ENCODE measurements at places on chromosomes 2 and 18. TPM values are rescaled to one million over a fixed set of nuclear protein-coding genes. Genes with fewer than 3 reads are reported as not detected.

Gene MC4R
- total RNA-seq: not detected

Gene C2orf76
- 6.2 TPM for total RNA-seq

Gene UBXN2A
- 20.4 TPM for total RNA-seq

Gene LIMS3
- 2.0 TPM for total RNA-seq

Gene CACNB4
- 4.1 TPM for total RNA-seq

DNA sequence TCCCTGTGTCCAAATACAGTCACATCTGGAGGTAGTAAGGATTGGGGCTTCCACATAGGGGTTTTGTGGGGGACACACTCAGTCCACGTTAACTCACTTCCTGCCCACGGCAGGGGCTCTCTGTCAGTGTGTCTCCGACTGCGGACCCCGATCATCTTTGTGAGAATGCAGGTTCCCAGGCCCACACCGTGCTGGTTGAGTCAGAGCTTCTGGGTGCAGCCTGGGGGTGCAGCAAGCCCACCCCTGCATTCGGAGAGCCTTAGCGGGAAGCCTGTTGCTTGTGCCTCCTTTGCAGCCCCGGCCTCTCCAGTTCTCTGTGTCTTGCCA is 28.0 kb downstream of the HPCAL1 start:
- H3K27ac ChIP-seq: no peak overlapping the region
- no peaks in the 10 kb centered on the region for H3K27me3 ChIP-seq
- DNase-seq: no peak
- no peaks in the 10 kb centered on the region for H3K36me3 ChIP-seq
- peaks cover 26% of the 10 kb centered on the region for H3K4me1 ChIP-seq

DNA sequence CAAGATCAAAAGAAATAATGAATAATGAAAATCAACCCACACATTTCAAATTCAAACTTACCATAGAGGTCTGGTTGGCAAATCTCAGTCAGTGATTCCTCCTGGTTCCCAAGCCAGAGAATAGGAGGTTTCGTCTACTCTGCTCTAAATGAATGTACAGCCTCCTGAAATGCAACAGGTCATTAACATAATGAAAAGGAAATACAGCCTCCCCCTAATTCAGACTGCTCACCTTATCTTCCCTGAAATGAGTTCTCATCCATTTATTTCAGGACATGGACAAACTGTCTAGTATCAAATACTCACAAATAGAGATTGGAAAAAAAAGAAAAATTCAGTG is 43.4 kb upstream of the CYTIP start:
- no peaks in the 10 kb centered on the region for H3K36me3 ChIP-seq
- no peak overlapping the region for H3K27ac ChIP-seq
- no peak for DNase-seq
- no peak overlapping the region for H3K4me3 ChIP-seq
- no peaks in the 10 kb centered on the region for H3K4me1 ChIP-seq

- DNase-seq: no peak
- H3K27me3 ChIP-seq: no peaks in the 10 kb centered on the region
- H3K4me3 ChIP-seq: no peak overlapping the region
- H3K36me3 ChIP-seq: peaks cover 13% of the 10 kb centered on the region
- H3K27ac ChIP-seq: no peak overlapping the region
These were observed 20.6 kb downstream of the SERTAD2 start for GRCh38 chr2:64632835-64633819.

GRCh38 chr18:6950641-6951040 is 167.0 kb downstream of the LAMA1 start:
- H3K4me1 ChIP-seq: no peaks in the 10 kb centered on the region
- no peak for DNase-seq
- no peak overlapping the region for H3K27ac ChIP-seq

- no peaks in the 10 kb centered on the region for H3K27me3 ChIP-seq
- DNase-seq: no peak
- peaks cover 55% of the 10 kb centered on the region for H3K36me3 ChIP-seq
- H3K4me3 ChIP-seq: no peak overlapping the region
- H3K27ac ChIP-seq: no peak overlapping the region
- no peaks in the 10 kb centered on the region for H3K4me1 ChIP-seq
These were observed 111.3 kb upstream of the TTC27 start for GRCh38 chr2:32516567-32516966.

GRCh38 chr2:112579241-112579640 is 5.2 kb upstream of the CHCHD5 start:
- no peaks in the 10 kb centered on the region for H3K27me3 ChIP-seq
- no peaks in the 10 kb centered on the region for H3K4me1 ChIP-seq
- DNase-seq: no peak
- H3K4me3 ChIP-seq: no peak overlapping the region

GRCh38 chr2:45935791-45936622 is 284.5 kb downstream of the PRKCE start:
- H3K36me3 ChIP-seq: no peaks in the 10 kb centered on the region
- no peak overlapping the region for H3K4me3 ChIP-seq
- no peak overlapping the region for H3K27ac ChIP-seq
- no peaks in the 10 kb centered on the region for H3K27me3 ChIP-seq
- H3K4me1 ChIP-seq: peaks cover 2% of the 10 kb centered on the region
- DNase-seq: no peak

DNA sequence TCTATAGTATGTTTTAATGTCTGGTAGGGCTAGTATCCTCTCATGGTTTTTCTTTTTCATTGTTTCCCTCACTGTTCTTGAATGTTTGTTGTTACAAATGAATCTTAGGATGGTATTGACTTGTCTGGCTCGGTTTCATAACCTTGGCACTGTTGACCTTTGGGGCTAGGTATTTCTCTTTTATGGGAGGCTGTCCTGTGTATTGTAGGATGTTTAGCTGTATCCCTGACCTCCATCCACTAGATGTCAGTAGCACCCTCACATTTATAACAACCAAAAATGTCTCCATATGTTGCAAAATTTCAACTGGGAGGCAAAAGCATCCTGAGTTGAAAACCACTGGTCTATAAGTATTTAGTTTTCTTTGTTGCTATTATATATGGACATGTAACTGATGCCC is 7.0 kb upstream of the AOX1 start:
- H3K4me3 ChIP-seq: no peak overlapping the region
- H3K27ac ChIP-seq: no peak overlapping the region
- no peaks in the 10 kb centered on the region for H3K27me3 ChIP-seq
- no peaks in the 10 kb centered on the region for H3K36me3 ChIP-seq
- no peak for DNase-seq

DNA sequence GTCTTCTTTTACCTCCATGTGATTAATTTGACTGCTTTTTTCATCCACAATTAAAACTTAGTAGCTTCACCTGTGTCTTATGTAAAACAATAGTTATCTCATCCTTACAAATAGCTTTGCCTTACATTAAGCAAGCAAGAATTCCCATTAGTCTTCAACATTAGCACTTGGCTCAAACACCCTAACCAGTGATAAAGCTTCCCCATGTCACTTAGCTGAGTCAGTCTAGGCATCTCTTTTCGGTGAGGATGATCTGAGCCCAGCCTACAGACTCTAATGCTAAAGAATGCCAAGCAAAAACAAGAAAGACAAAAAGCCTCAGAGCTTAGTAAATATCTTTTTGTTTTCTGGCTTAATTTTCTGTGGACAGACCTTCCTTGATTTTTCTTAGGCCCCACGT is 26.1 kb downstream of the GAD1 start:
- no peaks in the 10 kb centered on the region for H3K27me3 ChIP-seq
- no peak for DNase-seq
- H3K36me3 ChIP-seq: no peaks in the 10 kb centered on the region
- no peak overlapping the region for H3K4me3 ChIP-seq
- H3K27ac ChIP-seq: no peak overlapping the region

Data from H1 (cell line).